ENCODE measurements at places on chromosomes 7 and 10. TPM values are rescaled to one million over a fixed set of nuclear protein-coding genes. Genes with fewer than 3 reads are reported as not detected.

DNA sequence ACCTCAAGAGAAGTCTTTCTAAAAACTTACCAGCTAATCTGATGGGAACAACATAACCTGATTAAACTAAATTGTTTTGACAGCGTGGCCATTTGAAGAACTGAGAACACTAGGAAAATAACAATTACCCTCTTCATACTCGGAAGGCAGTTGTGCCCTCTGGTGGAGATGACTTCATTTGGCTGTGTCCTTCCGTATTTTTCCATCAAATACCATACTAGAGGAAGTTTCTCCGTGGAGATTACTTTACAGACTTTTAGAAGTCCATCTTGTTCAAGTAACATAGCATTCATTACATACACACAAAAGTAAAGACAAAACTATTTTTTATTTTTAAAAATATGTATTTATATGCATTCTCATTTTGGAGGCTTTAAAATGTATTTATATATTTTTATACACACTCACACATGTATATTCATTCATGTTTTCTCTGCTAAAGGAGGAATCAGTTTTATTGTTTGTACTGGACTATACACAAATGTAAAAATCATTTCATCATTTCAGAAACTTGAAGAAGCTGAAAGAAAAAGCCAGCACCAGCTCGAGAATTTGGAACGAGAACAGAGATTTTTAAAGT is 25.2 kb downstream of the SMNDC1 start:
- DNase-seq, result peak; percentile 54

- no peak for DNase-seq
These were observed 177.1 kb downstream of the ZNF248 start for GRCh38 chr10:37680243-37680683.

HUS1 gene
- 46.6 TPM for total RNA-seq

- DNase-seq, result no peak
These were observed 130.5 kb downstream of the ADCY1 start for GRCh38 chr7:45704683-45705016.

DNA sequence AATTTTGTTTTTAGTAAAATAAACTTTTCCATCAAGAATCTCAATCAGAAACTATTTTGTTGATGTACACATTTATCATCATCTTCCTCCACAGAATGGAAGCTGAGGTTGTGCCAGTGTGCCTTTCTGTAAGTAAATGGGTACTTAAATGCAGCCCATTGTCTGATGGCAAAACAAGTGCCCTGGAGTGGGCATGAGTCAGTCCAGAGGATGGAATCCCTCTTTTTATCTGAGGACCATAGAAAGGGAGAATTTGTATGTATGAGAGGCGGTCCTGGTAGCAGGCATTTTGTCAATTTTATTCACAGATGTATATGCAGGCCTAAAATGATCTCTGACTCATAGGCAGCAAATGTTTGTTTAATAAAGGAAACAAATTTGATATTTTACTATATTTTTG is 102.1 kb upstream of the MAGI2 start:
- no peak for DNase-seq

- peak; percentile 37 for DNase-seq
These were observed 61.2 kb downstream of the NEURL1 start for GRCh38 chr10:103554488-103555324.

DNA sequence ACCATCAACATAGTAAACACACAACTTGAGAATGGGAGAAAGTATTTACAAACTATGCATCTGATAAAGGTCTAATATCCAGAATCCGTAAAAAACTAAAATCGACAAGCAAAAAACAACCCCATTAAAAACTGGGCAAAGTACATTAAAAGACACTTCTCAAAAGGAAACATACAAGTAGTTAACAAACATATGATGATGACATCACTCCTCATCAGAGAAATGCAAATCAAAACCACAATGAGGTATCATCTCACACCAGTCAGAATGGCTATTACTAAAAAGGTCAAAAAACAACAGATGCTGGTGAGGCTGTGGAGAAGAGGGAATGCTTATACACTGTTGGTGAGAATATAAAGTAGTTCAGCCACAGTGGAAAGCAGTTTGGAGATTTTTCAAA is 125.1 kb downstream of the TFPI2 start:
- DNase-seq, result no peak

DNA sequence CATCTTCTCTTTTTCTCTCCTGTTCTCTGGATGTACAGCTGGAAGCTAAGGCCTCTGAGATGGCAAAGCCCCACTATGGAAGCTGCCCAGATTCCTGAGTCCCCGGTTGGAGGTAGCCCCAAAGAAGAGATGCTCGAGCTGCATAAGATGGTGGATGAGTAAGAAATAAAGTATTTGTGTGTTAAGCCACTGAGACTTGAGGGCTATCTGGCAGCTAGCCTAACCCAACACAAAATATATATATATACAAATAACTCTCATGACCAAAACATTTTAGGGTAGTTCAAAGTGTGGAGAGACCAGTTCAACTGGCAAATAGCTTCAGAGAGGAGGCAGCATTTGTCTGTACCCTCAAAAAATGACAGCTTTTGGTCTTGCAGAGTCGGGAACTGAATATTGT is 72.4 kb upstream of the PDE1C start:
- peak; percentile 37 for DNase-seq

- no peak for DNase-seq
These were observed 181.1 kb downstream of the AVL9 start for GRCh38 chr7:32676249-32676941.

DNA sequence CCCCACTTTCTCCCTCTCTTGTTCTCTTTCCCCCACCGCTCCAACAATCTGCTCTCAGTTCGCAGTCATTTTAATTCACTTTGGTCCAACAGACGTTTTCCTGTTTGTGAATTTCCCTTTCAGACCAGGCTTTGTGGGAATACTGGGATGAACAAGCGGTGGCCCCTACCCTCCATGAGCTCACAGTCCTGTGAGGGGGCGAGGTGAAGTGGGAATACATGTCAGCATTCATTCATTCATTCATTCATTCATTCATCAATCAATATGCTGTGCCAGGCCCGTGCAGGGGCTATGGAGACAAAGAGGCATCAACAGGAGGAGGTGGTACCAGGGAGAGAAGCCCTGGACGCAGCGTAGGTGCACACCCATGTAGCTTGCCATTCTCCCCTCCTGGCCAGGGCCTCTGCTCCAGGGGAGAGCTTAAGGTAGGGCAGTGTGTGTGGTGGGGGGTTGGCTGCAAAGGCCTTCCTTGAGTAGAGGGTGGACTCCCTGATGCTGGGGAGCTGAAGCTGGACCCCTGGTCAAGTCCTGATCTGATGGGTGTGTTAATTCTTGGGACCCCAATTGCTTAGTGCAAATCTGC is 16.1 kb downstream of the PRF1 start:
- DNase-seq, result no peak

DNA sequence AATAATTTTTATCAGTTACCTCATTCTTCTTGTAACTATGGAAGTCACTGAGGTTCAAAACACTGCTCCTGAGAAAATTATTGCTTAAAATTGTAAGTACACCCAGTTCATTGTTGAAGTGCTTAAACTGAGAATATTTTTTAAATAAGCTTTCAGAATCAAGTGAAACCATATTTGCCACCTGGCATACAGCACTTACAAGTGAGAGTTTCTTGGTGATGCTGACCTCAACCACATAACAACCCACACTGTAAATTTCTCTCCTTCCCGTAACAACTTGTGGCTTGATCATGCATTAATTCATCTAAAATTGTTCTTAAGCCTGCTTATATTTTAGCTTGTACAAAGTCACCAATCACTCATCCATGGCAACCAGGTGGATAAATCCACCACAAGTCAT is 34.0 kb downstream of the IMMP2L start:
- DNase-seq, result no peak

GRCh38 chr10:46516660-46517416 is 39.6 kb downstream of the GPRIN2 start:
- peak; percentile 82 for DNase-seq

NYAP1 gene
- total RNA-seq, result 0.63 TPM

EXOC4 gene
- total RNA-seq, result 67.9 TPM

FMC1 gene
- total RNA-seq, result 13.6 TPM

DNA sequence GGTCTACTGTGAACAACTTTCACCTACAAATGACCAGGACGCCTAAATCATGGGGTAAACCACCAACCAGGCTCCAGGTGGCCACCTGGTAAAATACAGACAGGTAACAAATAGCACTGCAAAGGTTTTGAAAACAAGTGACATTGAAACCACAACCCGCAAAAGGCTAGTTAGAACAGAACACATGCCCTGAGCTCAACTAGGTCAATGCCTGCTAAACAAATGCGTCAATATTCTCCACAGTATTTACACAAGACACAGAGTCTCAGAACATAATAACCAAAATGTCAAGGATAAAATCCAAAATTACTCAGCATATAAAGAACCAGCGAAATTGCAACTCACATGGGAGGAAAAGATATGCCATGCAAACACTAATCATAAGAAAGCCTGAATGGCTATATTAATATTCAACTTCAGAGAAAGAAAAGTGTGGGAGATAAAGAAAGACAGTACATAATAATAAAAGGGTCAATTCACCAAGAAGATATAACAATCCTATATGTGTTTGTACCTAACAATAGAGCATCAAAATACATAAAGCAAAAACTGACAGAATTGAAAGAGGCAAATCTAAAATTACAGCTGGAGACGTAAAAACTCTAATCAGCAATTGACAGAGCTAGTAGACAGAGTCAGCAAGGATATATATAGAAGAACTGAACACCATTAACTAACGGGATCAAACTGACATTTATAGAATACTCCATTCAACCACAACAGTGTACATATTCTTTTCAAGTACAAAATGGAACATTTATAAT is 47.6 kb downstream of the SMURF1 start:
- DNase-seq, result no peak

- DNase-seq, result no peak
These were observed 235.5 kb downstream of the ZEB1 start for GRCh38 chr10:31554556-31554955.

DNA sequence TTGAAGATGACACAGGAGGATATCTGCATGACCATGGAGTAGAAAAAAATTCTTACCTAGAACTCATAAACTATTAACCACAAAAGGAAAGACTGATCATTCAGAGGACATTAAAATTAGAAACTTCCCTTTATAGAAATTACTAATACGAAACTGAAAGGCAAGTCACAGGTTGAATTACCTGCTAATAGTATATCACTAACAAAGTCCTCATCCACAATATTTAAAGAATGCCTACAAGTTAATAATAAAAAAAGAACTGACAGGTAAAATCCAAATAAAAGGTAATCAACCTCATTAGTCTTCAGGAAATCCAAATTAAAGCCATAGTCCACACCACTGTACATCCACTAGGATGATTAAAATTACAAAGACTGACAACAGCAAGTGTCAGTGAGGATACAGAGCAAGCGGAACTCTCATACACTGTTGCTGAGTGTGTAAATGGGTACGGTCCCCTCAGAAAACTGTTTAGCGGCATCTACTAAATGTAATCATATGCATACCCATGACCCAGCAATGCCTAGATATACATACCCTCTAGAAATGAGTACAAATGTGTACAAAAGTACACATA is 71.2 kb downstream of the ARHGAP21 start:
- no peak for DNase-seq

DNA sequence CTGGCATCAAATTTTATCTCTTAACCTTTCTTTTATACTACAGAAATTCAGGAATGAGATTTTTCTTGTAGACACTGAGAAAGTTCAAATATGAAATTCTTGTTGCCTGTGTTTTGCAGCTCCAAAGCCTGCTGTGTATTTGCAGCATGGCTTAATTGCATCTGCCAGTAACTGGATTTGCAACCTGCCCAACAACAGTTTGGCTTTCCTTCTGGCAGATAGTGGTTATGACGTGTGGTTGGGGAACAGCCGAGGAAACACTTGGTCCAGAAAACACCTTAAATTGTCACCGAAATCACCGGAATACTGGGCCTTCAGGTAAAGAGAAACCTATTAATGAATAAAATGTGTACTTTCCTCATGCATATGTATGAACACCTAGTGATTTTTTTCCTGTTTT is 24.8 kb downstream of the LIPK start:
- DNase-seq, result no peak

All from SJSA1 (cell line).